Hematopoietic multipotent progenitor cell treated with erythropoietin and hydrocortisone succinate and interleukin-3 and kit ligand, for 8 days (in vitro differentiated cells): ENCODE measurements at places on chromosomes 5 and 9.

DNA sequence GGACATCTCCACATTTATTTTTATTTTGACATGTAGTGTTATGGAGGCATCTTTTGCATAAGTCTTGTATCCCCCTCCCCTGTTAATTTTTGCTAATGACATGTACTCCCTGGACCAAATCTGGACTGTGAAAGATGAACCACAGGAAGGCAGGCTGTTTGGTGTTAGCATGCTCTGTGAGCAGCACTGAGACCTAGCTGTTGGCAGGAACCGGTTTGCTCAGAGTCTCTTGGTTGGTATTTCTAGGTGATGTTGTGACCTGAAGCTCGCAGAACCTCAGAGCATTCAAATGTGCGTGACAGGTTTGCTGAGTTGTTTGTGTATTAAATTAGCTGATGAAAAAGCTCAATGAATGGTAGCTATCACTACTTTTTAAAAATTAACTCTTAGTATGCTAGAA is 53.6 kb upstream of the PHF2 start:
- no peak for DNase-seq

DNA sequence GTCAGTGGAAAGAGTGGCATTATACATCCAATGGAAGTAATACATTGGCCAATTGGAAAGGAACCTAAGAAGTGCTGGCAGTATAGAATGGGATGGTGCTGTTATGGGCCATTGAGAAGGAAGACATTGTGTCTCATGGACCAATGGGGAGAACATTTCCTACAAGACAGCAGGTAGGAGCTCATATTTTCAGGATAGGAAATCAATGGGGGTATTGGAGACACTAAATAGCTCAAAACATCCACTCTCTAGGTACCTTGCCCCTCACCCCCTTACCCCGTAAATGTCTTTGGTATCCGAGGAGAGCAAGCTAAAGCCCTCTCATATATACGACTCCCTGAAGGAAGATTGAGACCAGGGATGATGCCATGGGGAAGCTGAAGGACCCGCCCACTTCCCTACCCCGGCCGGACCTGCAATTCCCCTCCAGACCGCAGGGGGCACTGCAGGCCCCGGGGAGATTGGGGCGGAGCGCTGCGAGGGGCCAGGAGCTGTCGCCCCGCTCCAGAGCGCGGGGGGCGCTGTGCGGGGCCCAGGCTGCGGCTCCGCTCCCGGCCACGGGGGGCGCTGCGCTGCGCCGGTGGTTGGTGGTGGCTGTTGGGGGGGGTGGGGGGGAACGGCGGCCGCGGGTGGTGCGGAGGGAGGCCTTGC is at the start of gene KDM3B:
TSS of gene KDM3B (plus strand) at position 615 of the 651 bp plus-strand sequence. CDS start 111 bp downstream, outside the sequence.
- DNase-seq = peak; percentile 89

DNA sequence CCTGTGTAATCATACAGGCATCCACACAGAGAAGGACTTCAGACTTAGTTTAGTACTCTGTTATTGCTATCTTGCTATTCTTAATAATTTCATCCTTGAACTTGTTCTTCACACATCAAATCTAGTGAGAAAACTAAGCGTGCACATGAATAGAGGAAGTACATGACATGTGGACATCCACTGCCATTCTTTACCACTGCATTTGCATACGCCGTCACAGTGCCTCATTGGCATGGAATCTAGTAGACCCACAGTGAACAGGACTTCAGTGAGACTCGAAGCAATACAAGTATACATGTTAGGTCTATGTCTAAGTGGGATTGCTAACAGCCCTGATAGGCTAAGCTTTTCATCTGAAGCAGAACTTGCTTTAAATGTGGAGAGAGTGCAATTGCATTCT is 592.1 kb downstream of the TLE4 start:
- no peak for DNase-seq

DNA sequence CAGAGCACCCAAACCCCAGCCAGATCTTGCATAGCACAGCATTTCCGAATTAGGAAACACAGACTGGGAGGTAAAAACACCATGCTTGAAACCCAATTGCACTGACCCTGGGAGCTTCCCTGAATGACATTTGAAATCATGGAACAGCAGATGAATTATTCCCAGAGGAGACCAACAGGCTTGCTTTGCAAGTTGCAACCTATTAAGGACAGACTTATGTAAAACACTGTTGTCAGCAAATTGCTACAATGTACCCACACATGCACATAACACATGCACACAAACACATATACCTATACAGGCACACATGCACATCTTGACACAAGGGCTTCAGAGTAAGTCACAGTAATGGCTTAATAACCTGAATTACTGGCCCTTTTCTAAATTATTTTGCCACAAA is 984.8 kb downstream of the DNAH5 start:
- no peak for DNase-seq

GRCh38 chr9:134590240-134591081 is 51.1 kb upstream of the COL5A1 start:
- DNase-seq = no peak
